ENCODE measurements at places on chromosomes 1 and 21.
A peak's percentile ranks its signal among the peaks of the same experiment; 100 is the strongest.

GRCh38 chr1:1624443-1625403, 7.2 kb upstream of the MMP23B start:
- H3K27me3 ChIP-seq = no peaks in the 10 kb centered on the region
- H3K36me3 ChIP-seq = no peaks in the 10 kb centered on the region
- no peak for DNase-seq
- H3K4me1 ChIP-seq = no peaks in the 10 kb centered on the region

- H3K27ac ChIP-seq = peak overlapping the region; percentile 53
- peaks cover 4% of the 10 kb centered on the region for H3K36me3 ChIP-seq
- H3K4me1 ChIP-seq = peaks cover 42% of the 10 kb centered on the region
- DNase-seq = no peak
Observed at GRCh38 chr1:84164161-84164560, 20.1 kb downstream of the PRKACB start.

- no peaks in the 10 kb centered on the region for H3K4me1 ChIP-seq
- H3K4me3 ChIP-seq = no peak overlapping the region
- H3K36me3 ChIP-seq = no peaks in the 10 kb centered on the region
Observed at GRCh38 chr1:47623557-47623940, 185.7 kb downstream of the FOXD2 start.

GRCh38 chr1:109669246-109669948, 1.5 kb downstream of the GSTM2 start:
- no peak for DNase-seq
- peaks cover 18% of the 10 kb centered on the region for H3K36me3 ChIP-seq
- H3K27ac ChIP-seq = no peak overlapping the region
- H3K27me3 ChIP-seq = no peaks in the 10 kb centered on the region
- H3K4me1 ChIP-seq = peaks cover 15% of the 10 kb centered on the region
